ENCODE measurements at places on chromosomes 4 and X.
A peak's percentile ranks its signal among the peaks of the same experiment; 100 is the strongest.

- no peak for DNase-seq
Observed at GRCh38 chrX:53116101-53116500, 22.2 kb downstream of the KANTR start.

DNA sequence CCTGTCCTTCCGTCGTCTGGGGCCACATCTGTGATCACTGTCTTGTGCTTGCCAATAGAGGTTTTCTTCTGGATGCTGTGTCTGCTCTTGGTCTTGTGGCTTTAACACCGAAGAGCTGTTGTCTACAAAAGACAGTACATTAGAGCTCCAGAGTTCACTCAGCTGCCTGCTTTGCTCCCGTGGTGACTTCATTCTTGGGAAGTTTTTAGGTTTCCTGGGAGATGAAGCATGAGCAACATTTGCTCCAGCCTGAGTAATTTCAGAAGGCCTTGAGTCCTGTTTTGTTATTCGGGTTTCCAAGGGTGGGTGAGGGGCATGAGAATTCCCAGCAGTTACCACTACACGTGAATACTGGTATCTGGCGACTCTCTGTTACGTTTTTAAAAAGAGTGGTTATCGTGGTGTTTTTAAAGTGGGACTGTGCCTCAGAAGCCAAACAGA is 189.2 kb downstream of the SHROOM3 start:
- no peak for DNase-seq

- DNase-seq = no peak
Observed at GRCh38 chr4:8297141-8297601, 27.6 kb downstream of the HTRA3 start.

- no peak for DNase-seq
Observed at GRCh38 chr4:182475539-182475938, 232.3 kb downstream of the TENM3 start.

DNA sequence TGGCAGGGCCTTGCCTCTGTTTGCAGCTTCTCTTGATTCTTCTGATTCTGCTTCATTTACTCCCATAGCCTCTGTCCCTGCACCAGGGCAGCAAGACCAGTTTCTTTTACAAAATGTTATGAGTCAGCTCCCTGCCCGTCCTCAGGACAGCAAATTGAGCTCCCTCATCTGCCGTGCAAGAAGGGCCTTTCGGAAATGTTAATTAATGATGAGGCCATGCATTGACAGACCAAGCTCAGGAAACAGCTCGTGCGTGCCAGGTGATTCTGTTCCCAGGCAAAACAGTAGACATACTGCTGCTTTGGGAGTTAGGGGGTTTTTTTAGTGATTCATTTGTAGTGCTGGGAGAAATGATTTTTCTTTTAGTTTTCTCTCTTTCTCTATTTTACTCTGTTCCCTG is 231.7 kb downstream of the FBXW7 start:
- DNase-seq = no peak

GRCh38 chr4:11860996-11861395 is 432.3 kb upstream of the HS3ST1 start:
- no peak for DNase-seq

GRCh38 chrX:47316276-47317025 is 53.9 kb upstream of the ZNF157 start:
- DNase-seq = peak; percentile 18

DNA sequence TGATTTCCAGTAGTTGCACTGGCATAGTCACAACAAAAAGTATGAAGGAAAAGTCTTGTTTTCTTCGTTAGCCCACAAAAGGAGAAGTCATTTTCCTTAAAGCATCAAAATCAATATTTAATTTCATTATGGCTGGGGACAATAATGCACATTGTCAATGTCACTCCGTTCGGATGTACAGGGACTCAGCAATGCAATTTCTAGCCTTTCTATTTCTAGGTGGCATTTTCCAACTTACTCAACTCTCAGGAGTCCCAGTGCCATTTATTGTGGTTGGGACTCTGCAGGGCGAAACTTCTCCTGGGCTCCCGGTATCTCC is 99.6 kb downstream of the CEP135 start:
- DNase-seq = no peak

DNA sequence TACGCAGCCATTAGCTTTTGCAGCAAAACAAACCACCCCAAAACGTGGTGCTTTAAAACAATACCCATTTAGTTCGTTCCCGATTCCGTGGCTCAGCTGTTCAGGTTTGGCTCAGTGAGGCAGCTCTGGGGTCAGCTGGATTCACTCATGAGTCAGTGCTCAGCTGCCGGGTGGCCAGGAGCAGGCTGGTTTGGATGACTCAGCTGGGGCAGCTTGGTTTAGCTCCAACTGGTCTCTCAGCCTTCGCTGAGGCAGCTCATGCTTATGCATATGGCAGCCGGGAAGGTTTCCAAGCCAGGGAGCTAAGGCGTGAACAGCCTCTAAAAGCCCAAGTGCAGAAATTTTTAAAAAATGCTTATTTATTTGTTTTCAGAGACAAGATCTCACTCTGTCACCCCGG is 13.3 kb upstream of the CD99 start:
- DNase-seq = no peak

GRCh38 chr4:85488416-85488815 is 13.5 kb downstream of the ARHGAP24 start:
- DNase-seq = no peak

GRCh38 chr4:153333874-153334273 is 10.6 kb upstream of the MND1 start:
- no peak for DNase-seq

DNA sequence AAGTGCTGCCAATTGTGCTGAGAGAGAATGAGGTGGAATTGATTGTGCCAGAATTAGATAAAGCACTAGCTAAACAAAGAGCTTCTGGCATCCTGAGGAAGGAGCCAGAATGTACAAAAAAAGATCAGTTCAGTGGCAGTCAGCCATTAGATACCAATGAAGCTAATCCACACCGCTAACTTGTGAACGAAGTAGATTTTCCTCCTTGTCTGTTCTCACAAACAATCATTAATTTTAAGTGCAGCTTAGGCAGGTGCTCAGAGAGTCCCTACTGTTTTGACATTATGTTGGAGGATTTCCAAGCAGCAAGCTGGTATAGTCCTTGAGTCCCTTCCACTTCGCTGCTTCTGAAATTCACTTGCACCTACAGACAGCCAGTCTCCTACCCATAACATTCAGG is 617.4 kb downstream of the CENPC start:
- peak; percentile 71 for DNase-seq

DNA sequence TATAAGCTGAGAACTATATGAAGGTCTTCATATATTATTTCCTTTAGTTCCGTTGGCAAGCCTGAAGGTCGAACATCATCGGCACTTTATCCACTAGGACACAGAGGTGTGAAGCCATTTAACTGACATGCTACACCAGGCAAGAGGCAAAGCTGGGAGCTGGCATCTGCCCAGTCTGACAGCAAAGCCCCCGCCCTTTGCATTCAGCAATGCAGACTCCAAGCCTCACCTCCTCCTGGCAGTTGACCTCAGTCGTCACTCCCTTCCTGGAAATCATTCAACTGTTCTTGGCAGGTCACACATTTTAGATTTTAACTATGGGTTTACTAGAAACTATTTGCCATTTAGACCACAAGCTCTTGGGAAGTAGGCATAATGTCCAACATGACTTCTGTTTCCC is 135.8 kb upstream of the FRG1 start:
- DNase-seq = no peak

DNA sequence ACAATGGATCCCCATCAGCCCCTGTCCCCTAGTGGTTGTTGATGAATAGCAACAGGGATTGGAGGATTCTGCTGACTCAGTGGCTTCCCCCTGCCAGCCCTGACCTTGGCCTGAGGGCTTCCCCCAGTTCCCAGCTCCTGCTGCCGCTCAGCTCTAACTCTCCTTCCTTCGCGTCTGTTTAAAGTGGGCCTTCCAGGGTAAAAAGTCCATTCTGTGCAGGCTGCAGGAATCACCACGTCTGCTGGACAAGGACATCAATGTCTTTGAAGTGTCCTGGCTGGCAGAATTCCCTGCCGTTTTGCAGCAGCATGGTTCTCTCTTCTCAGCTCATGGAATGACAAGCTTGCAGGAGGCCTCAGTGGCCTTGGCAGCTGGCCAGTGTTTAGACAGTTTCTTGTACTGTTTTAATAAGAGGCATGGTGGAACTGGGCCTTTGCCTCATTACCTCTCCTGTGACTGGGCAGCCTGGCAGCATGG is 152.5 kb upstream of the STX18 start:
- DNase-seq = no peak

- no peak for DNase-seq
Observed at GRCh38 chr4:88870428-88870827, 172.8 kb upstream of the NAP1L5 start.

GRCh38 chrX:18549643-18550042 is 122.3 kb downstream of the RS1 start:
- DNase-seq = no peak

DNA sequence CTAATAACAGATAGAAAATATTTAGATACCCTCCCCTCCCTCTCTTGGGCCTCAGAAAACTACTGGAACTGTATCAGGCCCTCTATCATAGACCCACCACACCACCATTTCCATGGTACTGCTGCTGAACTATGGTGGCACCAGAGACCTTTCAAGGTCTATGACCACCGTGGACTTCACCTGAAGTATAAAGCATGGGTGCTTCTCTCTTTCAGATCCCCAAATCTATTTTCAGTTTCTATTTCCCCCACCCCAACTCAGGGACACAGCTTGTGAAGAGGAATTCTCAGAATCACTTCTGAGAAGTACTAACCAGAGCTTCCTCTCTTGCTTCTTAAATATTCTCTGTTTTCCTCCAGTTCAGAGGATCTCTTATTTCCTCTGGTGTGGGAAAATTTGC is 840.8 kb upstream of the HTR2C start:
- DNase-seq = no peak

DNA sequence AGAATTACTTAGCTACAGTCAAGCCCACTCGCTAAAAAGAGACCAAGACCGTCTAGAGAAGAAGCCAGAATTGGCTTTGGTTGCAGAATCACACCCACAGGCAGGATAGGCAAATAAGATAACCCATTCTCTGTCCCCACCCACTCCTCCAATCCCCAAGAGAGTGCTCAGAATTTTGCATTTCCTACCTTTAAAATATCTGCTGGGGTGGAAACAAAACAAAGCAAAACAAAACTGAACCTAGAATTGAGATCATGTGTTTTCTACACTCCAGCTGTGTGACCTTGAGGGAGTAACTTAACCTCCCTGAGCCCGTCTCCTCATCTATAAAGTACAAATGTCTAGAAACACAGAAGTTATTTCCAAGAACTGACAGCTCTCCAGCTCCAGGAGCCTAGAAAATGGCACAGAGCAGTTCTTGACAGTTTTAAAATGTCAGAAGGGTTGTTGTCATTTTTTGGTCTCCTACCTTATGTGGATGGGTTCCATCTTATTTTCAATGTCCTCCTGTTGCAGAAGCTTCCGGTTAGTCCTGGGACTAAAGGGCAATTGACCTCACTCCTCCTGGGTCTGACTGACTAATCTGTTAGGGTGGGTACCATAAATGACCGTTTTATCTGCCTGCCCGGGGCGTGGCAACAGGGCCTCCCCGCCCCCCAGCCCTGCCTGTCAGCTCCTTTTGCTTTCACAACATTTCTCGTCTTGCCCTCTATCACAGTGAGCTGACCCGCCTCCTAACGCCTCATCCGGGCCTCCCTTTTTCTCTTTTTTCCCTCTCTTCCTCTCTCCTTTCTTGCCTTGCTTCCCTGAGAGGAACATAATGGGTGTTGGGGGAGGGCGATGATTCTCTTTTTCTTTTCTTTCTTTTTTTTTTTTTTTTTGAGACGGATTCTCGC is 114.0 kb downstream of the RBM47 start:
- DNase-seq = no peak

- DNase-seq = no peak
Observed at GRCh38 chrX:38192007-38192810, 28.5 kb downstream of the SRPX start.

- no peak for DNase-seq
Observed at GRCh38 chr4:37473807-37474206, 212.4 kb downstream of the RELL1 start.

DNA sequence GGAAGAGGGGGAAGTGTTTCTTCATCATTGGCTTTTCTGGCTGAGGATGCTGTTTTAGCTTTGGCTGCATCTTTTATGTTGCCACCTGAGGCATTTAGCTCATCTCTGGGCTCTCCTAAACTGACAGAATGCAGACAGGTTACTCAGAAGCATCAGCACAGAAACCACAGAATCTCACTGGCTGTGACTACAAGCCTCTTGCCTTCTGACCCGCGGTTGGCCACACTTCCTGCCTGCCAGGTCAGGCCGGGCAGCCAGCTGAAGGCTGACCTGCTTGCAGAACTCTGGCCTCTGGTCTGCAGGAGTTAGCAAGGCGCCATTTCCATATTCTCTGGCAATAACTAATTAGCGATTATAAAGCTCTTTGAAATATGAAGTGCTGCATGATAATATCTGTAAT is 366.5 kb downstream of the MID1IP1 start:
- DNase-seq = no peak

DNA sequence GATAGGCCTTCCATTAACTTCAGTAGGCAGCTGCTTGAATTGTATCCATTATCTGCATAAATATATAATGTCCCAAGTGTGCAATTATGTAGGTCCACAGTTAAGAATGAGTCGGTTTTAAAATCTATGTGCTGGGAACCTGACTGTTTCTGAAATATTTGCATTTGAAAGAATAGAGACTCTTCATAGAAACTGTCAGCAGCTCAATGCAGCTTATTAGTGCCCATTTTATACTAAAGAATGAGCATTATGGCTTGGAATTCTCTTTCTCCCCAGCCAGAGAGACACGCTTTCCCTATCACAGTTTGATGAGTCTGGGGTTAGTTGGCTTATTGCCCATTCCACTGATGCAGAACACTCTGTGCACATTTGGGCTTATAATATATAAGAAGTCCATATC is 202.0 kb upstream of the PCDH7 start:
- no peak for DNase-seq

- no peak for DNase-seq
Observed at GRCh38 chr4:78311306-78311705, 240.3 kb upstream of the ANXA3 start.

DNA sequence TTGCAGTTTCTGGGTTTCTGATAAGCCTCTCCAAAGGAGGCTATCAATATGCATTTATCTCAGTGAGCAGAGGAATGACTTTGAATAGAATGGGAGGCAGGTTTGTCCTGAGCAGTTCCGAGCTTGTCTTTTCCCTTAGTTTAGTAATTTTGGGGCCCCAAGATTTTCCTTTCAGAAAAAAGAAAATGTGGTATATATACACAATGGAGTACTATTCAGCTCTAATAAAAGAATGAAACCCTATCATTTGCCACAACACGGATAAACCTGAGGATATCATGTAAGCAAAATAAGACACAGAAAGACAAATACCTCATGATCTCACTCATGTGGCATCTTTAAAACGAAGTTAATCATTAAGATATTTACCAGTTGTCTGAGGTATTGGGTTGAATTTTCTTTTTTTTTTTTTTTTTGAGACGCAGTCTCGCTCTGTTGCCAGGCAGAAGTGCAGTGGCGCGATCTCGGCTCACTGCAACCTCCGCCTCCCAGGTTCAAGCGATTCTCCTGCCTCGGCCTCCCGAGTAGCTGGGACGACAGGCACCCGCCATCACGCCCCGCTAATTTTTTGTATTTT is 540 bp downstream of the ZNF721 start:
- no peak for DNase-seq

DNA sequence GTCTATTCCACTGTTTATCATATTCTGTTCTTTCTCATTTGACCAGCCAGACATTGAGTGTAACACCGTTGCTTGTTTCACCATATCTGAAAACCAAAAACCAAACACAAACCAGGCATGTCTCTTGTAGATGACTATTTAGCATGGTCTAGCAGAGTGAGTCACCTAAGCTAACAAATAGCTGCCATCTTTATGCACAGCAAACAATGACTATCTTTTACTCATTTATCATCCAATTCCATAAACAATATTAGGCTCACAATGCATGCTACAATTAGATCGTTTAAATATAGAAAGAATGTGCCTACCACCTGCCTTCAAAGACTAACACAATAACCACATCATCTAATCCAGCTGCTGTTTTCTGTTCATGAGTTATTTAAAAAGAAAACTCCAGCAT is 495.4 kb downstream of the PCDH19 start:
- DNase-seq = peak; percentile 55

Data from NCI-H1417 treated with DMSO at 0.1 percent for 48 hours (cell line).